ENCODE measurements at places on chromosomes 5 and 9. TPM values are rescaled to one million over a fixed set of nuclear protein-coding genes. Genes with fewer than 3 reads are reported as not detected.

CERCAM gene
- 7.8 TPM for total RNA-seq

HAVCR1 gene
- total RNA-seq: not detected

C9orf153 gene
- not detected for total RNA-seq

TSLP gene
- 6.0 TPM for total RNA-seq

PRR16 gene
- total RNA-seq: 12.7 TPM

ACER2 gene
- total RNA-seq: 3.2 TPM

GPX3 gene
- total RNA-seq: 627 TPM

SLC6A3 gene
- total RNA-seq: not detected

PRRX2 gene
- 0.54 TPM for total RNA-seq

UBE2D2 gene
- 116 TPM for total RNA-seq

ZNF462 gene
- total RNA-seq: 21.1 TPM

ANKRD20A1 gene
- 1.7 TPM for total RNA-seq
